Activated CD4-positive, alpha-beta T cell treated with anti-CD3 and anti-CD28 coated beads, Interleukin-2, amount 50 U/mL, for 1 hour (primary cell): ENCODE measurements at places on chromosomes 7 and 10.

GRCh38 chr10:77583527-77583926, 54.1 kb downstream of the KCNMA1 start:
- DNase-seq = no peak

DNA sequence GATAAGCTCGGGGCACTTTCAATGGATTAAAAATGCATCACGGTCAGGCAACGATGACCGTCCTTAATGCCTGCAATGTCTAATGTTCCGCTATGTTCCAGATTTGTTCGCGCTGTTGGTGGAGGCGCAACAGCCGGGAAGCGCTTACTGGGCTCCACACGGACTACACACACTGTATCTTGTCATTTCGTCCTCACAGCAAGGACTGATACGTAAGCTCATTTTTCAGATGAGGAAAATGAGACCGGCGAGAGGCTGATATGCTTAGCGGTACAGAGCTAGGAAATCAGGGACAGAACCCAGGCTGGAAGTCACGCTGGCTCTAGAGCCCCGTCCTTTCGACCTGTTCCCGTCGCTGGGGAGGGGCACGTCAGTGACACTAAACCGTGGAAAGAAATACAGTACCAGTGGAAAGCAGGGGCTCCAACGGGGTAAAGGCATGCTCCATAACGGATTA, 670 bp downstream of the TPK1 start:
- no peak for DNase-seq

- DNase-seq = no peak
Measured at GRCh38 chr7:76428149-76428823, 3.5 kb downstream of the ZP3 start.

GRCh38 chr7:71785216-71785615, 626.9 kb downstream of the CALN1 start:
- no peak for DNase-seq

DNA sequence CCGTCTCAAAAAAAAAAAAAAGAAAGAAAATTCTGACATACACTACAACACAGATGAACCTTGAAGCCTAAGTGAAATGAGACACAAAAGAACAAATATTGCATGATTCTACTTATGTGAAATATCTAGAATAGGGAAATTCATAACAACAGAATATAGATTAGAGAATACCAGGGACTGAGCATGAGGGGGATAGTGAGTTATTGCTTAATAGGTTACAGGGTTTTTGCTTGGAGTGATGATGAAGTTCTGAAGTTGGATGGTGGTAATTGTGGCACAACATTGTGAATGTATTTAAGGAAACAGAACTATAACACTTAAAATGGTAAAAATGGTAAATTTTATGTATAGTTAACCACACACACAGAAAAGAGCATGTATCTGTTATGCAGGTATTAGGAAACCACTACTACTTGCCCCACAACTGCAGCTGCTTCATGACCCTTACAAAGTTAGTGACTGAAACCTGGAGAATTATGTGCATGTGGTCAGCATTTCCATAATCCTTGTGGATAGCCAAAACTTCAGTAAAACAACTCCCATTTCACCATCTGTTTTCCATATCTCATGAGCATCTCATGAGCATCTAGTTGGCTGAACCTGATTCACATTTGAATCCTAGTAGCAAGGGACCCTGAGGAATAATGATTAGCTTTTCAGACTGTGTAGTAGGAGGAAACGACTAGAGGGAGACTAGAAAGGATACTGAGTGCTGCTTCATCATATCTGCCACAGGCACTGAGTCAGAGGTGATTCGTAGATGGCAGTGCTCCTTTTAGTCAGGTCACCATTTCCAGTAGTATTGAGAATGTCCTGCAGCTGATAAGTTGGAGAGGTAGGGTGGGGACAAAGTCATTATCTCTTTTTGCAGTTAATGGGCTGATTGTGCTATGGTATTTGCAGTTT, 26.3 kb downstream of the SAMD8 start:
- DNase-seq = no peak

- no peak for DNase-seq
Measured at GRCh38 chr10:80122746-80123145, 9.8 kb upstream of the PLAC9 start.

DNA sequence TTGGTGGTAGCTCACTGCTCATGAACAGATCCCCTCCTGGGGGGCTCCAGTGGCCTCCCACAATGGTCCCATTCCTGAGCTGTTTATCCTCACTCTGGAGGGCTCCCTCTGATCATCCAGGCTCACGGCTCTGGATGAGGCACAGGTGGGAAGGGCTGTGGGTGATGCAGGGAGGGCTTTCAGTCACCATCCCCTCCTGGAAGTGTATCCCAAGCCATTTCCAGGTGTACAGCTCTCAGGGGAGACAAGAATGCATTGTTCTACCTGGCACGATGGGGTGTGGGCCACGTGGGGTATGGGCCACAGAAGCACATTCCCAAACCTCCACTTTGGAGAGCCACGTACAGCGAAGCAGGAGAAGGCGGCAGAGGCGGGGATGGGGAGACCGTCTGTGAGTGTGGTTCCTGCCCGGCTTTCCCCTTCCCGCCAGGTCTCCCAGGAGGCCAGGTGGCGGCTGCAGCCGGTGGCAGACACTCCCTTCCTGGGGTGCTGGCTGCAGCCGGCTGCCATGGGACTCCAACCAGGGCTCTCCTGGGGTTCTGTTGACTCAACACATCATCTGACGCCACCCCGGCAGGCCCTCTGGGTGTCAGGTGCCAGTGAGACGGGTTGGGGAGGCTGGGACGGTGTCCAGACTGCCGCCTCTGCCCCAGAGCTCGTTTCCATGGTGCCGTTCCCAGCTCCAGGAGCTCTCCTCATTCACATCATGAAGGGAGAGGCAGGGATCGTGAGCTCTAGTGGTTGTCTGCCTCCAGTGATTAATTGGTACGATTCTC, 169.7 kb upstream of the RHEB start:
- no peak for DNase-seq

DNA sequence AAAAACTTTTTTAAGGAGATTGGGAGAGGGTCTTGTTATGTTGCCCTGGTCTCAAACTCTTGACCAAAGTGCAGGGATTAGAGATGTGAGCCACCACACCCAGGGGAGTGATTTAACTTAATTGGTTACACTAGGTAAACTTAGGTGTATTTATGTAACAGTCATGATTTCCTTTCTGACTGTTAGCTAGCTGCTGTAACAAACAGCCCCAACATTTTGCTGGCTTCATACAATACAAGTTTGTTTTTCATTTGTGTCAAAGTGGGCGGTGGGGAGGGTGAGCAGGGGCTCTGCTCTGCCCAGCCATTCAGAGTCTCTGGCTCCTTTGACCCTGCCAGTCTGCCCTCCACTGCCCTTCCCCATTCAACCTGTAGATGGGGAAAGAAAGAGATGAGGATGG, 9.3 kb downstream of the DOCK1 start:
- DNase-seq = no peak

DNA sequence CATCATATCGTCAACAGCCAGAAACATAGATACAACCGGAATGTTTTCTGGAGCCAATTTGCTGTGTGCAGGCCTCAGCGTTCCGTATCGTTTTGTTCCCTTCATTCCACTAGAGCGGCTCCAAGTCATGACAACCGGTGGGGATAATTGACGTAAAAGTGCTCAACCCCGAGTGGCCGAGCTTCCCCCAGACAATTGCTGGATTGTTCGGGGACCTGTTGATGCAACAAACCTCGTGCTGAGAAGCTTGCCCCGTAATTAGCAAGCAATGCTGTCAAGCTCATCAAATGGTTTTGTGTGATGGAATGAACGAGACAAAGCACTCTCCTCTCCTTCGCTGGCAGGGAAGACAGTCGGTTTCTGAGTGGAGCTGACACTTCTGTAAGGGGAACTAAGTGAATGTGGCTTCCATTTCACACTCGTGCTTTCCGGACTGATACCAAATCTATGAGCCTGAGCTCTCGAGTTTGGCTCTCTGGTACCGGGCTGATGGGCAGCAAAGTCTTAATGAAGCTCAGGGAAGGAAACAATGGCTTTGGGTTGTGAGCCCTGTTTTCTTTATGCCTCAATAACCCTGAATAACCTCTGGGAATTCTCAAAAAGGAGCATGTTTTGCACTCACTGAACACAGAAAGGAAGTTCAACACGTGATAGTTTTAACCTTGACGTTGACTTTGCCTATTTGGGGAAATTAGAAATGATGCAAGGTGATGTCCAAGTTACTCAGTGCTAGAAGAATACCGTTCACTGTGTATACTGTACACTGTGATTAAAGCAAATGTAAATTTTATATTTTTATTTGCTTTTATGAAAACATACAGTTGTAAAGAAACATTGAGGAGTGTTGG, 220.5 kb downstream of the BAMBI start:
- no peak for DNase-seq

- DNase-seq = no peak
Measured at GRCh38 chr10:10778959-10779358, 238.7 kb upstream of the CELF2 start.

DNA sequence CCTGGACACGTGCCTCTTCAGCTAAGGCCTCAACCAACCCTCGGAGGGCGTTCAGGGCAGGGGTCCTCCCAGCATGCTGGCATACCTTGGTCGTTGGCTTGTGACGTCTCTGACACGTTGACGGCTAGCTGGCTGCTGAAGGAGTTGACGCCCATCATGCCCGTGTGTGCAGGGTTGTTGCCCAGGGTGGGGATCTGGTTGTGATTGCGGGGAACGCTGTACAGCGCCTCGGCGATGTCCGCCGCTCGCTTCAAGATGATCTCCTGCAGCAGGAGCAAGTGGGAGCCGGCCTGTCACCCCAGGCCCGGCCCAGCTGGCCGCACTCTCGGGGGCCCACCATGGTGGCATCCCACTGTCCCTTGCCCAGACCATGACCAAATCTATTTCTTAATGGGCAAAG, 122.0 kb downstream of the EBF3 start:
- DNase-seq = no peak

DNA sequence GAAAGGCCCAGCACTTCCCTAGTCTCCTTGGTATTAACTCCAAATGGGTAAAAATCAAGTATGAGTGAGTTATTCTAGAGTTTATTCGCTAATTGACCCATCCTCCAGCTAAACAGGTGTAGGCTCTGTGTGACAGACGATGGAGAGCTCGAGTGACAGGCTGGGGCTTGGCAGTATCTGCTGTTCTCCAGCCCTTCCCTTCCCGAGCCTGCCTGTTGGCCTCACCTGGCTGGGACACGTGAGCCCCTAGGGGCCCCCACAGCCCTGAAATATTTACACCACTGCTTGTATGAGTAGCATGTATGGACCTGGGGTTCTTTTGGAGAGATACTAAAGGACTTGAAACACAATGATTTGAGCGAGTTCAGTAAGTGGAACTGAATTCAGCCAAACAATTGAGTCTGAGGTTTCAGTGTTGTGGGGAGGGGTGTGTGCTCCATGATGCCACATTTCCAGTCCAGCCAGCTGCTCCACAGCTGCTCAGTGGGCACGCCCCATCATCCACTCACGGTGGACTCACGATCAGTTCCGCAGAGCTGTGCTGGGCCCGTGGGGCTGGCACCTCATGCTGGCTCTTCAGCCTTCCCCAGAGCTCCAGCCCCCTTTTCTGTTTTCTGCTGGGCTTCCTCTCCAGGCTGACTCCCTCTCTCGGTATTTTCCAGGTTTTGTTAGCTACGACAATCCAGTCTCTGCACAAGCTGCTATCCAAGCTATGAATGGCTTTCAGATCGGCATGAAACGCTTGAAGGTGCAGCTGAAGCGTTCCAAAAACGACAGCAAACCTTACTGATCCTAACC, 283.0 kb downstream of the USP6NL start:
- no peak for DNase-seq

- no peak for DNase-seq
Measured at GRCh38 chr7:31688996-31689395, 2.0 kb downstream of the PPP1R17 start.

- no peak for DNase-seq
Measured at GRCh38 chr7:24119852-24120251, 164.1 kb upstream of the NPY start.

DNA sequence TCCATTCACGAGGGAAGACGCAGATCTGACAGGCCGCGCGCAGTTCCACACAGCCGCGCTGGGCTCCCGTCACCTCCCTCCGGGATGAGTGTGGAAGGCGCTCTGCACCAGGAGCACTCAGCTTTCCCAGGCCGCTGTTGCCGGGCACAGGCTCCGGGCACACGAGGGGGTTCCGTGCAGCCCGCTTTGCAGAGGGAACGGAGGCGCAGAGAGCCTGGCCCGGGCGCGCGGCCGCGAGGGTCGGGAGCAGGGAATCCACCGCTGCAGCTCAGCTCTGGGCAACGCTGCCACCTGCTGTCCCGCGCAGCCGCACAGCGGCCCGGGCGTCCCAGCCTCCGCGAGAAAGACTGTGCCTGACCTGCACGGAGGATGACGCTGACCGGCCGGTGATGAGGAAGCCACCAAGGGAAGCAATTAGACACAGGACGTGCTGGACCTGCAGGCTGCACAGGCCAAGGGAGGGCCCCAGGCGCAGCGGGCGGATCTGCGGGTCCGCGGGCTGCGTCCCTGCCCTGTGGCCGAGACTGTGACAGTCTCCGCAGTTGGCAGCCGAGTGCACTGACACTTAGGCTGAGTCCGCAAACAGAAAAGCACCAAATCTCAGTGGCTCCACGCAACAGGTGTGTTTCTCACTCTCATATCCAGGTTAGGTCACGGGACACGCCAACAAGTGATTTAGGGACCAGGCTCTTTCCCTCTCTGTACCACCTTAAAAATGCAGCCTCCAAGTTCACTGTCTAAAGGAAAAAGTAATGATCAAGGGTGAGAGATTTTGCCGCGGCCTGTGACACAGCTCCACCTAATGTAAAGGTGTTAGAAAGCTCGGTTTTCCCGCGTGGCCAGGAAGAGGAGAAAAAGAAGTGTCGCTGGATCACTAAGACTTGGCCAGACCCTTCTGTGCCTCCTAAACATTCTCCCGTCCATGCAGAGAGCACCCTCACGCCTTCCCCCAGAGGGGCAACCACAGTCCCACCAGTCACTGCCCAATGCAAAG, 94.5 kb downstream of the SEC61G start:
- no peak for DNase-seq

DNA sequence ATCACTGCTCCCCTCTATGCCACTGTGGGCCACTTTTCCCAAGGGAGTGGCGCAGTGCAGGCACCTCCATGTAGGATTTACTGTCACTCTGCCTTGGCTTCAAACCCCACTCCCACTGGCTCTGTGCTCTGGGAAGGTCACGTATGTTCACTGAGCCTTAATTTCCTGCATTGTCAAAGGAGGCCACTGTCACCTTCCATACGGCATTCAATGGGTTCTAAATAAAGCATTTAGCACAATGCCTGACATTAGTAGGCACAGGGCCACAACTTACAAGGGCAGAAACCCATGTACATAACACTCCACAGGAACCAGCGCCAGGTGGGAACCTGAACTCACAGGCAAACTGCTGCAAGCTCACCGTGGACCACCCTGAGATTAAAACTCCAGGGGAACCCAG, 196.4 kb downstream of the USP6NL start:
- DNase-seq = no peak

- no peak for DNase-seq
Measured at GRCh38 chr7:121494516-121494915, 98.4 kb upstream of the FAM3C start.

DNA sequence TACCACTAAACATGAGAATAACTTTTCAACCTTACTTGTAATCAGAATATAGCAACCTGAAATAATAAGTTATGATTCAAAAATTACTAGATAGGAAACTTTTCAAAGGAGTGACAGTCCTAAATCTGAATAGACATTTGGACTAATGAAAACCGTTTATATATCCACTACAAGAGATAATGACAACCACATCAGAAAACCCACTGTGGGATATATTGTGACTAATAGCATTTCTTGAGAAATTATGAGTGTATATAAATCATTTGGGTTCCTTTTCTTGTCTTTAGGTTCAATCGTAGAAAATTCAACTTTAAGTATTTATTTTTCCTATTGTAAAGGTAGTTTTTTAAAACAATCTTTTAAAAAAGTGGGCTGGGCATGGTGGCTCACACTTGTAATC, 170.2 kb upstream of the PRSS58 start:
- DNase-seq = no peak
